CD4-positive, alpha-beta T cell (primary cell): ENCODE measurements at places on chromosomes 12 and 14.

- DNase-seq: no peak
Observed at GRCh38 chr12:95820096-95820703, 29.6 kb upstream of the NTN4 start.

GRCh38 chr12:105864901-105865300 lies 273.9 kb downstream of the NUAK1 start:
- no peak for DNase-seq

DNA sequence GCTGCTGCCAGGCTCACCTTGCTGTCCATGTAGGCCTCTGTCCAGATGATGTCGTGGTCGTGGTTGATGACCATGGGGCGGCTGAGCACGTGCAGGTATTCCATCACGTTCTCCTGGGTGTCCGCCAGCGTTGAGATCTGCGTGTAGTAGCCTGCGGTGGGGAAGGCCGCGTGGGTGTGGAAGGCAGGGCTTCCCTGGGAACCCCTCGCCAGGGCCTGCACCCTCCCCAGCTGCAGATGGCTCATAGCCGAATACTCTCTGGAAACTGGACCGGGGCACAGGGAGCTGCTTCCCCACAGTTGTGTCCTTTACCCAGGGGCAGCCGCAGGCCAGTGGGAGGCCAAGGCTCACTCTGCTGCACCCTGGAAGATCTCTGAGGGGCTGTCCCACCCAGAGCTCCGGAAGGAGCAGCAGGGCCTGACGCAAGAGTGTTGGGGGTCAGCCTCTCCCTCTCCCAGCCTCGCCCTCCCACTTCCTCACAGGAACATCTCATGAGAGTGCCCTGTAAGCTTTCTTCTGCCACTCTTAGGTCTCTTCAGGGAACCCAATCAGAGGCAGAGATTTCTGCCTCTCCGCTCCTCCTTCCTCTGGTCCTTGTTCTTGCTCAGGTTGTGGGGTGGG lies 35.5 kb downstream of the CACNA2D4 start:
- DNase-seq: no peak

DNA sequence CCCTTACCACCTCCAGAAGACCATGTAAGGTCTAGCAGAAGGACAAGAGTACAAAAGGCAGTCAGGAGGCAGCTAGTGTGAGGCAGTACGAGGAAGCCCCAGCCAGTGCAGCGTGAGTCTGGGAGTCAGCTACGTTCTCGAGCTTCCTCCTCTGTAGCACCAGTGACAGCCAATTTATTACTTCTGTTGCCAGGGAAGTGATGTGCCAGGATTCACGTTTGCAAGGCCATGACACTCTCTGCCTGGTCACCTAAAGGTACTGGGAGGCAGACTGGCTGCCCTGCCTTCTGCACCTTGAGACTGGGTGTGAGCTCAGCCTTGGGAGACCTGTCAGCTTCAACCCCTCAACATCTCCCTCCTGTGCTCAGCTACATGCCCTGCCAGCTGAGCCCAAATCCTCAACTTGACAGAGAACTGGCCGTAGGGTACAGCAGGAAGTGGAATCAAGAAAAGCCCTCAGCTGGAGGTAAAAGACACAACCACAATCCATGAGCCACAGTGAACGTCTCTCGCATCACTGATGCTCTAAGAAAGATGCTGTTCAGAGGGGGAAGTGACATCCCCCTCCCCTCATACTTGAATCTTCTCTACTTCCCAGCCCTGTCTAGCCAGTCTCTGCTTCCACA lies 182.5 kb upstream of the RGS6 start:
- no peak for DNase-seq

- DNase-seq: no peak
Observed at GRCh38 chr12:3624273-3624672, 128.6 kb downstream of the CRACR2A start.

- DNase-seq: no peak
Observed at GRCh38 chr14:51022769-51023168, 72.1 kb downstream of the TRIM9 start.
